Esophagus muscularis mucosa (tissue), 4 donors: ENCODE measurements at places on chromosomes 7 and 10. TPM values are rescaled to one million over a fixed set of nuclear protein-coding genes. Genes with fewer than 3 reads are reported as not detected.

DNA sequence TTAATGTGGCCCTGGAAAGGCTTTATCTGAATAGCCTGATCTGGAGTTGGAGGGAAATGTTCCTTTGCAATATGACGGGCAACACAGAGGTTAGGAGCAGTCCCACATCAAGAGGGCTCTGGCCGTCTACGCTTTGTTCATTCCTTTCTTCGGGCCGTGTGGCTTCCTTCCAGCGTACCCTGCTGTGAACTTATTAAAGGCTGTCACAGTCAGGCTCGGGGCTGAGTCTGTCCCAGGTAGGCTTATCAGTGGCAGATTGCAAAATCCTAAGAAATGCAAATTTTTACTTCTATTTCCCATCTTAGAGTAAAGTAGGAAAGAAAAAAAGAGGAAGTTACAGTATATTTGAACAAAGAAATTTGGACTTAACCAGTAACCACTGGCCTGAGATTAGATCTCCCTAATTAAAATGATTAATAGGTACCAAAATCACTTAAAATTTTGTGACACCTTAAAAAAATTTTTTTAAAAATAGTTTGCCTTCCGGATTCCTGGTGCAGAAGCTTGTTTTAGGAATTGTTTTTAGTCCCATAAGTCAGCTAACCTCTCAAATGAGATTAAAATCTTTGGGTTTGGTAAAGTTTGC lies 453.1 kb upstream of the MKI67 start:
- H3K36me3 ChIP-seq, result no peaks in the 10 kb centered on the region
- no peak overlapping the region for H3K27ac ChIP-seq
- H3K4me3 ChIP-seq, result no peak overlapping the region
- DNase-seq, result no peak
- no peaks in the 10 kb centered on the region for H3K4me1 ChIP-seq

- H3K27me3 ChIP-seq, result no peaks in the 10 kb centered on the region
- peaks cover 65% of the 10 kb centered on the region for H3K4me1 ChIP-seq
- DNase-seq, result no peak
- H3K4me3 ChIP-seq, result no peak overlapping the region
- no peaks in the 10 kb centered on the region for H3K36me3 ChIP-seq
Measured at GRCh38 chr7:116273283-116273917, 63.1 kb downstream of the TES start.

GRCh38 chr7:40757109-40757508 lies 622.3 kb downstream of the SUGCT start:
- H3K36me3 ChIP-seq, result no peaks in the 10 kb centered on the region
- no peaks in the 10 kb centered on the region for H3K27me3 ChIP-seq
- no peak overlapping the region for H3K4me3 ChIP-seq
- H3K27ac ChIP-seq, result no peak overlapping the region

Gene PDE1C
- total RNA-seq, result 19.9 TPM

Gene UCN3
- total RNA-seq, result not detected

DNA sequence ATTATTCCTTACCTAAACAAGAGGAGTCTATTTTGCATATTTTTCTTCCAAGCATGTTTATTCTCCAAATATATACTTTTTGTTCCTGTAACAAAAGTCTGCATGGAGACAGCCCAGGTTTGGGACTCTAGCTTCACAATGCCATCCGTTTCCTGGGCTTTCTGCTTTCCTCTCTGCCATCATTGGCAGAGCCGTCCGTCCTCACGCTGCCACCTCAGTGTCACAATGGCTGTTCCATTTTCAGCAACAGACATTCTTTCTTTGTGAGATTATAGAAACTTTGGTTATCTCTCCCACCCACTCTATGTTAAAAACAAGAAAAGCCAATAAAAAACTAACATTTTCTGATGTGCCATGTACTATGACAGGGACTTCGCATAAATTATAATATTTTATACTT lies 825.2 kb downstream of the REEP3 start:
- DNase-seq, result no peak
- H3K27ac ChIP-seq, result no peak overlapping the region
- no peaks in the 10 kb centered on the region for H3K27me3 ChIP-seq
- H3K36me3 ChIP-seq, result no peaks in the 10 kb centered on the region
- no peaks in the 10 kb centered on the region for H3K4me1 ChIP-seq
- no peak overlapping the region for H3K4me3 ChIP-seq

DNA sequence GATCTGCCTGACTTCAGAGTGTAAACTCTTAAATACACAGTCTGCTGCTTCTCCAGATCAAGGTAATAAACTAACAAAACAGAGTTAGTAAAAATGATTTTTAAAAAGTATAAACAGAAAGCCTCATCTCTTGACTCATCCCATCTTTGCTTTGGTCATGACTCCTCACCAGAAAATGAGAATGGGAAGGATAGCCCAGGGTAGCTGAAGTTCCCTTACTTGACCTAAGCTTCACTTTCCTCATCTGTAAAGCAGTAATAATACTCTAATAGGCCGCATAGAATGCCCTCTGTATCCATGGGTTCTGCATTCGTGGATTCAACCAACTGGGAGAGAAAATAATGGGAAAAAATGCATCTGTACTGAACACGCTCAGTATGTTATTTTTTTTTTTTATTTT lies 11.3 kb upstream of the SLC25A28 start:
- no peak overlapping the region for H3K4me3 ChIP-seq
- no peaks in the 10 kb centered on the region for H3K36me3 ChIP-seq
- H3K27ac ChIP-seq, result no peak overlapping the region

- H3K36me3 ChIP-seq, result no peaks in the 10 kb centered on the region
- H3K27me3 ChIP-seq, result no peaks in the 10 kb centered on the region
- DNase-seq, result no peak
- H3K4me1 ChIP-seq, result peaks cover 3% of the 10 kb centered on the region
Measured at GRCh38 chr7:138338361-138338760, 121.7 kb upstream of the TRIM24 start.

Gene PPP1R17
- not detected for total RNA-seq

Gene CARD11
- 0.26 TPM for total RNA-seq

Gene CCDC7
- 17.5 TPM for total RNA-seq

DNA sequence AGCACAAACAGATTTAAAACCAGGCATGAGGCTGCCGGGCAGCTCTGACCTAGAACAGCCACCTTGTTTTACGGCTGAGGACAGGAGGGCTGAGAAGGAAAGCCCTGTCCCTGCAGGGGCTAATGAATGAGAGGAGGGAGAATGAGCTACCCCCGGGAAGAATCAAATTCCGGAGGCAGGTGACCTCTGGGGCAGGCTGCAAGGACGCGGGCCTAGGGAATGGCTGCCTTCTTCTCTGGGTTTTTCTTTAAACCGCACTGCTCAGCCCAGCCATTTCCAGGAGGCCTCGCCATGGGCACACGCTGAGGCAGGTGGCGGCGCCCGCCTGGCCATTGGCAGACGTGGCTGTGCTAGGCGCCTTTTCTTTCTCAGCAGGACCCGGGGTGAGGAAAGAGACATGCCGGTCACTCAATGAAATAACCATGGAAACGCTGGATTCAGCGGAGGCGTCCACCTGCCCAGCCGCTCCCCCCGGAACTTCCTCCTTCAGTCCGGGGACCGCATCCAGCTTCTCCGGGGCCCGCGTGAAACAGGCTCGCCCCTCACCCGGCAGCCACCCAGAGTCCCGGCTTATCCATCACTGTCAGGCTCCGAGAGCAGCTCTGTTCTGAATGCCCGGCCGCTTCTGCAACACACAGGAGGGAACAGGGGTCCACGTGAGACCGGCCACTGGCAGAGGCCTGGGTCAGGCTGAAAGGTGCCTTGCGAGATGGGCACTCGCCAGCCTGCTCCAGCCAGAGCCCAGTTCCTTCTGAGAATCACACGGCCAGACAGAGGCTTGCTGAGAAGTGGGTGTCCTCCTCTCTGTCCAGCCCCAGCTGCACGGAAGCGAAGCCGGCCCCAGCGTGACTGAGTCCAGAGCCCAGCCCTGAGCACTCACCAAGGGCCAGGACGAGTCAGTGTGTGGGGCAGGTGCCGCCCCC lies 82.1 kb downstream of the PDGFA start:
- H3K4me1 ChIP-seq, result peaks cover 12% of the 10 kb centered on the region
- DNase-seq, result no peak
- no peak overlapping the region for H3K27ac ChIP-seq
- H3K27me3 ChIP-seq, result no peaks in the 10 kb centered on the region
- no peaks in the 10 kb centered on the region for H3K36me3 ChIP-seq

Gene LRRC4
- total RNA-seq, result 0.58 TPM

GRCh38 chr10:76733441-76733936 lies 904.1 kb downstream of the KCNMA1 start:
- no peak overlapping the region for H3K27ac ChIP-seq
- no peaks in the 10 kb centered on the region for H3K36me3 ChIP-seq
- no peaks in the 10 kb centered on the region for H3K4me1 ChIP-seq

GRCh38 chr10:29643771-29644501 lies 9.2 kb upstream of the SVIL start:
- DNase-seq, result no peak
- peaks cover 47% of the 10 kb centered on the region for H3K4me1 ChIP-seq
- no peaks in the 10 kb centered on the region for H3K27me3 ChIP-seq
- peaks cover 7% of the 10 kb centered on the region for H3K36me3 ChIP-seq
- H3K27ac ChIP-seq, result peak overlapping the region; percentile 89

Gene C7orf57
- not detected for total RNA-seq

DNA sequence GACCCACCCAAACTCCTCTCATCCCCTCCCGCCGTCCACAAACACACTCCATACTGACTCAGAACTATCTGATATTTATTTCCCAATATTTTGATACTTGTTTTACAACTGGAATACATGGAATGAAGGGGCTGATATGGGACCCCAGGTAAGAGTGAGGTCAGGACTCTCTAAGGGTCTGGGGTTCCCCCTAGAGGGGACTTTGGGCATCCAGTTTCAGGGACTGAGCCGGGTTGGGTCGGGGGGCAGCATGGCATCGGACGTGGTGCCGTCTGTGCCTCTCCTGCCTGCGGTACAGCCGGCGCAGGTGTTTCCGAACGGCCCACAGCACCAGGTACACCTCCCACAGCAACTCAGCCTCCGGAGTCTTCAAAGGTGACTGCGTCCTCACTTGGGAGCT lies 7.5 kb downstream of the SPACDR start:
- H3K27ac ChIP-seq, result no peak overlapping the region
- no peak for DNase-seq
- peaks cover 15% of the 10 kb centered on the region for H3K36me3 ChIP-seq
- no peaks in the 10 kb centered on the region for H3K27me3 ChIP-seq

Gene TMEM270
- not detected for total RNA-seq

GRCh38 chr7:47537716-47538675 lies 43.9 kb downstream of the TNS3 start:
- peaks cover 44% of the 10 kb centered on the region for H3K4me1 ChIP-seq
- H3K4me3 ChIP-seq, result peak overlapping the region; percentile 55
- no peaks in the 10 kb centered on the region for H3K36me3 ChIP-seq

- no peak overlapping the region for H3K4me3 ChIP-seq
- H3K27ac ChIP-seq, result no peak overlapping the region
- no peaks in the 10 kb centered on the region for H3K27me3 ChIP-seq
Measured at GRCh38 chr10:121452581-121452980, 145.7 kb downstream of the FGFR2 start.

Gene GDF10
- total RNA-seq, result 32.0 TPM
